ENCODE measurements at places on chromosomes 2 and 18. TPM values are rescaled to one million over a fixed set of nuclear protein-coding genes. Genes with fewer than 3 reads are reported as not detected.

The CELF4 gene
- total RNA-seq: not detected

The RUFY4 gene
- not detected for total RNA-seq

The PIKFYVE gene
- 27.2 TPM for total RNA-seq

The GRHL1 gene
- 0.82 TPM for total RNA-seq

The BOLA3 gene
- 60.6 TPM for total RNA-seq

The SERPINB3 gene
- not detected for total RNA-seq

The INHA gene
- not detected for total RNA-seq

The MOGAT1 gene
- total RNA-seq: not detected

The PRSS56 gene
- total RNA-seq: not detected

The TTLL4 gene
- total RNA-seq: 14.8 TPM

The BOK gene
- total RNA-seq: 117 TPM

The LRRTM1 gene
- total RNA-seq: not detected

GRCh38 chr2:45918463-45919159, 267.1 kb downstream of the PRKCE start:
- DNase-seq: no peak

DNA sequence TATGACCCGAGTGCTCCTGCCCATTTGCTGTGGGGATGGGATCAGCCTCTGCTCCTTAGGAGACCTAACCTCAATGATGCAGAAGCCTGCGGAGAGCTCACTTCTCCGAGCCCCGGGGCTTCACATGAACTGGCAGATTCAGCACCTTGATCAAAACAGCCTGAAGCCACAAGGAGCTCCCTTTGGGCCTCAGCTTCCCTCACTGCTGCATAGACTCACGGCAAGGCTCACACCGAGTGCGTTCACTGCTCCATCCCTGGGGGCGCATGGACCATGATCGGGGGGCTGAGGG, 33.0 kb downstream of the CRACDL start:
- no peak for DNase-seq

- DNase-seq: no peak
Observed at GRCh38 chr2:114248648-114249047, 193.8 kb upstream of the DPP10 start.

DNA sequence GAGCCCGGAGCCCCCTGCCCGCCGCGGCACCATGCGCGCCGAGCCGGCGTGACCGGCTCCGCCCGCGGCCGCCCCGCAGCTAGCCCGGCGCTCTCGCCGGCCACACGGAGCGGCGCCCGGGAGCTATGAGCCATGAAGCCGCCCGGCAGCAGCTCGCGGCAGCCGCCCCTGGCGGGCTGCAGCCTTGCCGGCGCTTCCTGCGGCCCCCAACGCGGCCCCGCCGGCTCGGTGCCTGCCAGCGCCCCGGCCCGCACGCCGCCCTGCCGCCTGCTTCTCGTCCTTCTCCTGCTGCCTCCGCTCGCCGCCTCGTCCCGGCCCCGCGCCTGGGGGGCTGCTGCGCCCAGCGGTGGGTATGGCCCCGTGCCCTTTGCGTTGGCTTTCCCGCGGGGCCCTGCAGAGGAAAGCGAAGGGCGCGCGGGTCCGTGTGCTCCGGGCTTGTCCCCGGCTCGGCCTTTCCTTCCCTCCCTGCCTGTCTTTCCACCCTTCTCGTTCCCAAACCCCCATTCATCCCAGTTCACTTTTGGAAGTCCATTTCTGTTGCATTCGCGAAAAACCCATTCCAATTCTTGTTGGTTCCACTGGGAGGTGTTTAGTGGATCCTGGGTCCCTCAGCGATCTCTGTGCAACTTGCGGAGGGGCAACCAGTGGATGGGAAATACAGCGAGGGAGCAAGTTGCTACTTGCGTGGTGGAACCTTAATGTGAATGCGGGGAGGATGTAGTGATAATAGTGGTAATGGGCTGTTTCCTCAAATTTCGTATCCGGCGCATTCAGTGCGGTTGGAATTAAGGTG, 599 bp downstream of the ADAM23 start:
- no peak for DNase-seq

DNA sequence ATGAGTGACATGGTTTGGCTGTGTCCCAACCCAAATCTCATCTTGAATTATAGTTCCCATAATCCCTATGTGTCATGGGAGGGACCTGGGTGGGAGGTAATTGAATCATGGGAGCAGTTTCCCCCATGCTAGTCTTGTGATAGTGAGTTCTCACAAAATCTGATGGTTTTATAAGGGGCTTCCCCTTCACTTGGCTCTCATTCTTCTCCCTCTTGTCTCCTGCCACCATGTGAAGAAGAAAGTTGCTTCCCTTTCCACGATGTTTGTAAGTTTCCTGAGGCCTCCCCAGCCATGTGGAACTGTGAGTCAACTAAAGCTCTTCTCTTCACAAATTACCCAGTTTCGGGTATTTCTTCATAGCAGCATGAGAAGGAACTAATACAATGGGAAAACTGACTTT, 14.0 kb downstream of the DNAH7 start:
- no peak for DNase-seq

DNA sequence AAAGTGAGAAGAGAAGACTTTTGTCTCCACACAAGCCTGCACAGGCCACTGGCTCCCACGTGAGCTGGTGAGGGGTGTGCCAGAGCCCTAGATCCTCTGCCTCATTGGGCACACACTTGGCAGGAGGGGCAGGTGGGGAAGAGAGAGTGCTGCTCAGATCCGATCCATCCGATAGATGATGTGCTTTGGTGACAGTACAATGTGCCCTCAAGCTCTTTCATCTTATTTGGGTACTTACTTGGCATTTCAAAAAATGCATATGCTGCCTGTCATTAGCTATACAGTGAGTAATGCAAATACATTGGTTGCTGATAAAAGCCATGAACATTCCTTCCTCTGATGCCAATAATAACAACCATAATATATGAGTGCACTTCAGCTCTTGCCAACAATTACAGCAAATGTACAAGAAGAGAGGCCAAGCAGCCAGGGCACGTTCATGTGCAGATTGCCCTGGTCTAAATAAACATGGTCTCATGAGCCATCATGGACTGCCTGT, 255.3 kb downstream of the VAPA start:
- peak; percentile 5 for DNase-seq

GRCh38 chr2:96801786-96802595, 14.1 kb upstream of the CNNM3 start:
- no peak for DNase-seq

DNA sequence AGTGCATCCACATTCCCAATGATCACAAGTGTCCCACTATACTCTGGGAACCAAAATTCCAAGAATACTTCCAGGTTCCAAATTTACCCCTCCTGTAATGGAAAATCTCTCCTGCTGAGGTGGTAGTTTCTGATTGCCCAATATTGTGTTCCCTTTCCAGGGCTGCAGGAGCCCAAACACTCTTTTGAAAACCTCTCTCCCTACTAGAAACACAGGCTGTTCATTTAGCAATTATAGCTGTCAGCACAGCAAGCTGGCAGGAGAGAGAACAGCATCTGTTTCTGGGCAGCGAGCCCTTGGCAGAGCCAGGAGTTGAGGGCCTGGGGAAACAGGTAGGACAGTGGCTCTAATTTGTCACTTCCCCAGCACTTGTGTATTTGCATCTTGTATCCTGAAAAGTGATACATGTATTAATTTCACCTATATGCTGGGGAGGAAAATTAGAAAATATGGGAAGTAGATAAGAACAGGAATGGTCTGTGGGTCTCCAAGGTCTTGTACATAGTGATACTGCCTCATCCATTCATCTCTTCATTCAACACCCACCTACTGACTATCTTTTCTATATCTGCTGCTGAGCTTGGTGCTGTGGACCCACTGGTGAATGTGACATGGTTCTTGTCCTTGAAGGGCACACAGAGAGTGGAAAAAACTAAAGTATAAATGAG, 16.9 kb upstream of the PAIP2B start:
- no peak for DNase-seq

DNA sequence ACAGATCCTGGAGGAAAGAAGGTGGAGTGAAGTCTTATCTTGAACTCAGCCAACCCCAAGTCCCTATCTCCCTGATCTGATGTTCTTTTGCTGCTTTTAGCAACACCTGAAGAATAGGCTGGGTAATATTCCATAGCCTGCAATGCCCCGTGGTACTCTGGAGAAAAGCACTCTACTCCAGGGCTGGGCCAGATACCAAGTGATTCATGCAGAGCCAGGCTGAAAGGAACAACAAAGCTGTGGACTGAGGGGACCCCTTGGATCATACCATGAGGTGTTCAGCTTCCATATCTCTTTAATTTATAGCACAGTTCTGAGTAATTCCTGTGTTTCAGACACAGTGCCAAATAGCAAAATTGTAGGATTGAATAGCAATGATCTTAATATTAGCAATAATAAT, 130.6 kb downstream of the NXPH2 start:
- DNase-seq: no peak

- no peak for DNase-seq
Observed at GRCh38 chr18:12085786-12086185, 7.9 kb upstream of the ANKRD62 start.

DNA sequence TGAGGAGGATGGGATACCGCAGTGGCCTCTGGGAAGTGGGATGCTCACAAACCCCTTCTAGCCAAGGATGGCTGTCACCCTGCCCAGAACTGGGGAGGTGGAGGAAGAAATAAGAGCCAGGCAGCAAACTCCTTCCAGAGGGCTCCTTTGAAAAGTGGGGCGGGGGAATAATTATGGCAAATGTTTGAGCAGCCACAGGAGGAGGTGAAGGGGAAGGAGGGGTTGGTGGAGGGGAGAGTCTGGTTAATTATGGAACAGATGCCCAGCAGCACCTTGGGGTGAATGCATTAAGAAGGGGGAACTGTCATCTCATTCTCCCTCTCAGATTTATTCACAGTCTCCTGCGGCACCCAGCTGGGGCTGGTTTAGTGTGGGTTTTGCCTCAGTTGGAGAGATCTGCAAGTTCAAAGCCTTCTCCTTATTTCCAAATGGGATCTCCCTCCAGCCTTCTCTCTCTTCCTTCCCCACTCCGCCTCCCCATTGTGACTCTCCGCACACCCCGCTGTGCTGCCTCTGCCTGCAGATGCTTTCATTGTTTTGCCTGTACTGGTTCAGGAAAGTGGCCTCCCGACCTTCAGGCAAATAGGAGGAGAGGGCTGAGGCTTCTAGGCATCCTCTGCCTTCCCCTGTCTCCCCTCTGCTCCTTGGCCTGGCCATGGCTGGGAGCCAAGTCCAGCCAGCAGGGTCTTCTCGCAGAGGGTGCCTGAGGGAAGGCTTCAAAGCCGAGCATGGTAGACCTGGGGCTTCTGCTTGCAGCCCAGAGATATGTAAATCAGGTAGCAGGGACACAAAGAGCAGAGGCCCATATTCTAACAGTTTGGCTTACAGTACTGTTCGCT, 457.2 kb upstream of the MEX3C start:
- DNase-seq: no peak

DNA sequence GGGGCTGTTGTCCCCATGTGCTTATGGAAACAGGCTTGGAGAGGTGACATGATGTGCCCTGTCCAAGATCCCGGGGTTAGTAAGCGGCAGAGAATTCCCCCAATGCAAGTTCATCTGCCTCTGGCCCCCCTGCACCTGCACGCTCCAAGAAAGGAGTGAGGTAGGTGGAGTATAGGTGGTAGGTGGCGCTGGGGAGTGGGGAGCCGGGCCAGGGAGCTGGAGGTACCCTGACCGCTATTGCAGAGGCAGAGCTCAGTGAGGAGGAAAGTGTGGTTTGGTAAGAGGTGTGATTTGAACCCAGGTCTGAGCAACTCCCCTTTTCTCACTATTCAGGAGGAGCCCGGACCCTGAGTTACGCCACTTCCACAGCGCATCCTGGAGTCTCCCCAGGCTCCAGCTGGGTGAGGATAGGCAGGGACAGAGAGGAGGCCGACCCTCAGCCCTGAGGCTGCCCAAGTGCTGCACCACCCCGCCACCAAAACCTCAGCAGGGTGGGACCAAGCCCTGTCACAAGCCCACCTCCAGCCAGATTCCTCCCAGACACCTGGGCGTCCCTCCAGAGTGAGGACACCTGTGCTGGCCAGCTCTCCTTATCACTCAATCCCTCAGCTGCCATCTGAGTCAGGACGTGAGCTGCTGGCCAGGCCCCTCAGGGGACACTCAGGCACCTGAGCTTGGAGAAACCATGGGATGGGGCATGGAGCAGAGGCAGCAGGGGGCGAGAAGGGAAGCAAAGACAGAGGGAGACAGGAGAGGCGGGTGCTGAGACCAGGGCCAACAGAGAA, 5.6 kb downstream of the HAAO start:
- no peak for DNase-seq

GRCh38 chr2:207831584-207832248, 62.0 kb upstream of the FZD5 start:
- DNase-seq: no peak

GRCh38 chr18:70036771-70037347, 89.2 kb upstream of the CD226 start:
- DNase-seq: no peak

DNA sequence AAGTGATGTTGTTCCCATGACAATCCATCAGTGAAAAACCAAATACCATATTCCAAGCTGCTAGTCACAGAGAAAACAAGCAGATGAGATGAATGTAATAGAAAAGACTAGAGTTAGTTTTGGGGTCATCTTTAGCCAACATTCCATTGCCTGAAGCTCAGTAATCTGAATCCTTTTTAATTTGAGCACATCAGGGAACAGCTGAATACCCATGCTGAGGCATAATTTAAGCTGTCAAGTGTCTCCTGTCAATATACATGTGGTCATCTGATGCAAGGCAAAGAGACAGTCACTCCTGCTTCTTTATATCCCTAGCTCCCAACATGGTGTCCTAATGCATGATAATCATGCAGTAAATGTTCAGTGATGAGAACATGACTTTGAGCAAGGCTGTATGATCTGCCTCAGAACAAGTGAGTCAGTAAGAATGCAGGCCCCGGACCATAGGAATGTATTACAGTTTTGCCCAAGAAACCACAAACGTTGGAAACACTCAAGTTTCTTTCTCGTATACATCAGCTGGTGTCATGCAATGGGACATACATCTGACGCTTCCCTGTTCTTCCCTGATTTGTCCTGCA, 48.0 kb downstream of the CDK15 start:
- DNase-seq: no peak

DNA sequence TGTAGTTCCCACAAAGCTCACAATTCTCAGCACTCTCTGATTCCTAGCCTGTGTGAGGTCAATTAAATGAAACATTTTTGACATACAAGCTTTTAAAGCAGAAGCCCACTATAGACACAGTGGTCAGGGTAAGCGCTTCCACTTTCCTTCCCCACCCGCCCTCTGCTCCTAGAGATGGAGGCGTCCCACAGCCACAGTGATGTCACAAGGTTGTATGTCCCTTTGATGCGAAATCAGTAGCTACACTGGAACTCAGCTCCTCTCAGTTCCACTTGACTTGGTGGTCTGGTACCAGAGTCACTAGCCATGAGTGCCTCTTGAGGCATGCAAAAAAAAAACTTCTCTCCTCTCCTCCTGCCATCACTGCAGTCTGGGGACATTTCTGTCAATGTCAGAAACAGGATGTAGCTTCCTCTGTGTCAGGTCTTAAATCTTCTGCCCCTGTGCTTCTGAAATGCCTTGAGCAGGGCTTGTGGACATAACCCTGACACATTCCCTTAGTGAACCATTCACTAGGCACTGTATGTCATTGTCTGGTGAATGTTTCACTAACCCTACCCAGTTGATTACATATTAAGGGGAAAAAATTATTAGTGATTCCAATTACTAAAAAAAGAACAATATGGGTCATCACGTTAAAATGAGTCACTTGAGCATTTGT, 7.8 kb downstream of the SULT1C4 start:
- no peak for DNase-seq

- no peak for DNase-seq
Observed at GRCh38 chr2:172048508-172049503, 36.5 kb upstream of the DLX1 start.
